Esophagus muscularis mucosa (tissue), 4 donors: ENCODE measurements at places on chromosomes 7 and 10. TPM values are rescaled to one million over a fixed set of nuclear protein-coding genes. Genes with fewer than 3 reads are reported as not detected.

- H3K27ac ChIP-seq: peak within 1 kb of the TSS; percentile 81
- H3K36me3 ChIP-seq: no peaks in the 10 kb centered on the region
- peak within 1 kb of the TSS; percentile 89 for H3K4me3 ChIP-seq
- DNase-seq: no peak
- peaks cover 21% of the 10 kb centered on the region for H3K4me1 ChIP-seq
Measured at GRCh38 chr10:126904818-126905701, at the start of gene DOCK1. Gene DOCK1, plus strand, starts transcription at chr10:126905428. Its CDS starts 90 bp downstream, at chr10:126905518.

- no peaks in the 10 kb centered on the region for H3K4me1 ChIP-seq
- H3K27ac ChIP-seq: no peak overlapping the region
- no peak overlapping the region for H3K4me3 ChIP-seq
- DNase-seq: no peak
Measured at GRCh38 chr10:128525444-128525843, 399.2 kb upstream of the MKI67 start.

DNA sequence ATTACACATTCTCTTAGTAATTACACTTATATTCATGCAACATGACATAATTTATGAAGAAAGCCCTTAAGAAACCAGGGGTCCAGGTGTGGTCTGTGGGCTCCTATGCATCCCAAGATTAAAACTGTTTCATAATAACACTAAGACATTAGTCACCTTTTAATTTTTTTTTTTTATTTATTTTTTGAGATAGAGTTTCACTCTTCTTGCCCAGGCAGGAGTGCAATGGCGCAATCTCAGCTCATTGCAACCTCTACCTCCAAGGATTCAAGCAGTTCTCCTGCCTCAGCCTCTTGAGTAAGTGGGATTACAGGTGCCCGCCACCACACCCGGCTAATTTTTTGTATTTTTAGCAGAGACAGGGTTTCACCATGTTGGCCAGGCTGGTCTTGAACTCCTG, 12.5 kb downstream of the GDI2 start:
- H3K36me3 ChIP-seq: peaks cover 53% of the 10 kb centered on the region
- no peak for DNase-seq
- H3K27me3 ChIP-seq: no peaks in the 10 kb centered on the region
- H3K4me3 ChIP-seq: no peak overlapping the region
- no peaks in the 10 kb centered on the region for H3K4me1 ChIP-seq

DNA sequence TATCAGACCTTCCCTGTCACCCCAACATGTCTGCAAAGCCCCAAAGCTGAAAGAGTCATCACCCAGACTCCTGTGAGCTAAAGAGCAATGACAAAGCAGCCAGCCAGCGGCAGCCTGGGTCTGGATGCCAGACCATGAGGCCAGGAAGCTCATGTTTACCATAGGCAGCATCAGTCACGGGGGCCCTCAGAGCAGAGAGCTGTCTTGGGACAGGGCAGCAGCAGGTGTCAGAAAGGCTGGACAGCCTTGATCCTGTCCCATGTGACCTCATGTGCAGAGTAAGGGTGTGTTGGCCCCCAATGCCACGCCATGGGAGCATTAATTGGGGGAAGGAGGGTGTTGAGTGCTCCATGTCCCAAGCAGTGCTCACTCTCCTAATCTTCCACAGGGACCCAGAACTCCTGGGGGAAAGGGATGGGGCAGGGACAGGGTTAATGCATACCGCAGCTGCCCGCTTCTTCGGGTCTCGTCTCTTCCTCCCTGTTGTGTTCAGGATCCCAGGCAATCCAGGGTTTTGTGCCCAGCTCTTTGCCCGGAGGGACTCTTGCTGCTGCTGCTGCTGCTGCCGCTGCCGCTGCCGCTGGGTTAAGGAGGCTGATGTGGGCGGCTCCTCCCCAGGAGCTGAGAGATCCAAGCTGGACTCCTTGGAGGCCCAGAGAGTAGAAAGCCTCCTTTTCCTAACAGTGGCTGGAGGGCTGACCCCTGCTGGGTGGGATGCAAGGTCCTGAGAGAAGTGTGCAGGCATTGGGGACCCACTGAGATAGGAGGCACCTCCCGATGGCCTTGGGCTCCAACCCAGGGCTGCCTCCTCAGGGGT, 7.1 kb downstream of the CCDC201 start:
- H3K36me3 ChIP-seq: no peaks in the 10 kb centered on the region
- no peak overlapping the region for H3K4me3 ChIP-seq
- no peak for DNase-seq
- H3K27ac ChIP-seq: no peak overlapping the region
- H3K4me1 ChIP-seq: no peaks in the 10 kb centered on the region

GRCh38 chr7:132666071-132666773, 90.0 kb upstream of the PLXNA4 start:
- no peak for DNase-seq
- no peak overlapping the region for H3K27ac ChIP-seq
- H3K27me3 ChIP-seq: no peaks in the 10 kb centered on the region
- H3K36me3 ChIP-seq: no peaks in the 10 kb centered on the region
- no peaks in the 10 kb centered on the region for H3K4me1 ChIP-seq
- H3K4me3 ChIP-seq: no peak overlapping the region

- H3K27ac ChIP-seq: no peak overlapping the region
- no peak overlapping the region for H3K4me3 ChIP-seq
- no peaks in the 10 kb centered on the region for H3K27me3 ChIP-seq
- DNase-seq: no peak
Measured at GRCh38 chr10:34593930-34594329, 221.2 kb downstream of the PARD3 start.

DNA sequence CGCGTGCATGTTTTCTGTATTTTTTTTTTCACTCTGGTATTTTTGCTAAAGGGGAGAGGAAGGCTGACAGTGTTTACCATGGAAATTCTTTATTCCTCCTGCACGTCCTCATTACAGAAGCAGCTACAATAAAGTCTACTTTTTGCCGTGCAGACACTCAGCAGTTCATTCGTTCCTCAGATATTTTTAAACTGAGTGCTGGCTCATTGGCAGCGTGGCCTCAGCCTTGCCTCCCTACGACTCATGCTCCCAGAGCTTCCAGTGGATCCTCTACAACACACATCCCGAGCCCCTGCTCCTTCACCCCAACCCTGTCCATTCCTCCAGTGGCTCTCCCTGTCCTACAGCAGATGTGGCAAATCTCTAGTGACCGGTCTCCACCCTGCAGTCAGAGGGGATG, 239.2 kb upstream of the ZMIZ1 start:
- H3K27me3 ChIP-seq: no peaks in the 10 kb centered on the region
- DNase-seq: no peak
- no peaks in the 10 kb centered on the region for H3K4me1 ChIP-seq
- no peaks in the 10 kb centered on the region for H3K36me3 ChIP-seq
- H3K4me3 ChIP-seq: no peak overlapping the region

DNA sequence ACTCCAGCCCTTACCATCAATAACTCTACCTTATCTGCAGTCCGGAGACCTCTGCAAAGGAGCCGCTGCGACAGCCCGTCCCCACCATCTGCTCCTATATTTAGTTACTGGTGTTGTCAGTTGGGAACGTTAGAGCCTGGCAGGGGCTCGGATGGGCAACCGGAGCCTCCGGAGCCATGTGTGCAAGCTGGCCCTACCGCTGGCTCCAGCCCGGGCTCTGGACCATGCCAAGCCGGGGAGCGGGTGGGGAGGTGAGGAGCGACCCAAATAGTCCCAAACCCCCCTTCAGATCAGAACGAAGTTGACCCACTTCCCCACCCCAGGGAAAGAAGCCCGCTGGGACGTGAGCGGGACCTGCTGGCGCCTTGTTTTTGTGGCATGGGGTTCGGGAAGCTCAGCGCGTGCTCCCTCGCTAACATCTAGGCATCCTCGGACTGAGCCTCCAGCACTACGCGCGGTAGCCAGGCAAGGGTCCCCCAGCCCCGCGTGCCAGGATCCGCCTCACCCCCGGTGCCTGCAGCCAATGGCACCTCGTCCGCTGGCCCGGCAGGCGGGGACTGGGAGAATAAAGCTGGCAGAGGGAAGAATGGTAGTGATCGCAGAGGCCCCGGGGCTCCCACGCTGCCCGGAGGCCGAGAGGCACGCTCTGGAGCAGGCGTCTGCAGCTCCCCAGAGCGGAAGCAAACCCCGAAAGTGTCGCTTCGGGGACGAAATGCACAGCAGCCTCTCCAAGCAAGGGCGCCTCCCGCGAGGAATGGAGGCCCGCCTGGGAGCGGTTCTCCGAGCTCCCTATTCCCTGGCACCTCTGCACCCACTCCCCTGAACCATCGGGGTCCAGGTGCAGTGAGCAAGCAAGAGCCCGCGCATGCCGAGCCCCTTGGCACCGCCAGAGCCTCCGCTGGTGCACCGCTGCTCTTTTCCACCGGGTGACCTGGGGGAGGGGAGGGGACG, 679 bp downstream of the LRRC20 start:
- H3K27me3 ChIP-seq: no peaks in the 10 kb centered on the region
- H3K4me1 ChIP-seq: peaks cover 33% of the 10 kb centered on the region
- DNase-seq: no peak
- no peaks in the 10 kb centered on the region for H3K36me3 ChIP-seq
- H3K27ac ChIP-seq: peak overlapping the region; percentile 77
- peak overlapping the region; percentile 82 for H3K4me3 ChIP-seq

- H3K4me3 ChIP-seq: no peak overlapping the region
- no peak overlapping the region for H3K27ac ChIP-seq
- no peaks in the 10 kb centered on the region for H3K36me3 ChIP-seq
- DNase-seq: no peak
- no peaks in the 10 kb centered on the region for H3K4me1 ChIP-seq
Measured at GRCh38 chr10:11447586-11447985, 163.9 kb downstream of the USP6NL start.

- H3K27ac ChIP-seq: no peak overlapping the region
- no peaks in the 10 kb centered on the region for H3K36me3 ChIP-seq
- no peak overlapping the region for H3K4me3 ChIP-seq
- no peaks in the 10 kb centered on the region for H3K4me1 ChIP-seq
Measured at GRCh38 chr7:40165216-40165615, 30.4 kb downstream of the SUGCT start.

DNA sequence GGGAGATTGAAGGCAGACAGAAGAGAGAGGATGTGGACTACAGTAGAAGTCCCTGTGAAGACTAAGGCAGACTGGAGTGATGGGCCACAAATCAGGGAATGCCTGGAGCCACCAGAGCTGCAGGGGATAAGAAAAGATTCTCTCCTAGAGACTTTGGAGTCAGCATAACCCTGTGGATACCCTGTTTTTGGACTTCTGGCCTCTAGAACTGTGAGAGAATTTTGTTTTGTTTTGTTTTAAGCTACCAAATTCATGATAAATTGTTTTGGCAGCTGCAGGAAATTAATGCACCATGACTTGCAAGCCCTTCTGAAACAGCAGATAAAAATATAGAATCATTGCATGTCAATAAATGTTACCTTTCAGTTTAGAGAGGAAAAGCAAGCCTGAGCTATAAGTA, 41.3 kb downstream of the INHBA start:
- H3K4me1 ChIP-seq: peaks cover under 1% of the 10 kb centered on the region
- no peak overlapping the region for H3K4me3 ChIP-seq
- no peaks in the 10 kb centered on the region for H3K36me3 ChIP-seq
- no peaks in the 10 kb centered on the region for H3K27me3 ChIP-seq
- DNase-seq: no peak

GRCh38 chr10:24822590-24822989, 98.9 kb upstream of the ARHGAP21 start:
- DNase-seq: no peak
- no peaks in the 10 kb centered on the region for H3K36me3 ChIP-seq

DNA sequence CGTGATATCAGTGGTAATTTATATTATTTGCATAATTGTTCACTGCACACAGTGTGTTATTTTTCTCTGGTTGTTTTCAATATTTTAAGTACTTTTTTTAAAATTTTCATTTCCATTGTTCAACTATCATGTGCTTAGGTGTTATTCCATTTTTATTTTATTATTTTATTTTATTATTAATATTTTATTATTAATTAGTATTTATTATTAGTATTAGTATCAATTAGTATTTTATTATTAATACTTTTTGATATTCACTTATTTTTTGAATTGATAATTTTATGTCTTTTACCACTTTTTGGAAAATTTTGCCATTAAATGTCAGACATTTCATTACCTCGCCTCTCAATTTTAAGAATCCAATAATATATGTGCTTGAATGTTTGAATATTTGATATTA, 593.8 kb upstream of the GRM3 start:
- no peak overlapping the region for H3K27ac ChIP-seq
- no peaks in the 10 kb centered on the region for H3K4me1 ChIP-seq
- no peaks in the 10 kb centered on the region for H3K36me3 ChIP-seq

- H3K36me3 ChIP-seq: peaks cover 23% of the 10 kb centered on the region
- no peak overlapping the region for H3K27ac ChIP-seq
- H3K27me3 ChIP-seq: no peaks in the 10 kb centered on the region
- DNase-seq: no peak
Measured at GRCh38 chr7:155681663-155682062, 37.2 kb downstream of the RBM33 start.

DNA sequence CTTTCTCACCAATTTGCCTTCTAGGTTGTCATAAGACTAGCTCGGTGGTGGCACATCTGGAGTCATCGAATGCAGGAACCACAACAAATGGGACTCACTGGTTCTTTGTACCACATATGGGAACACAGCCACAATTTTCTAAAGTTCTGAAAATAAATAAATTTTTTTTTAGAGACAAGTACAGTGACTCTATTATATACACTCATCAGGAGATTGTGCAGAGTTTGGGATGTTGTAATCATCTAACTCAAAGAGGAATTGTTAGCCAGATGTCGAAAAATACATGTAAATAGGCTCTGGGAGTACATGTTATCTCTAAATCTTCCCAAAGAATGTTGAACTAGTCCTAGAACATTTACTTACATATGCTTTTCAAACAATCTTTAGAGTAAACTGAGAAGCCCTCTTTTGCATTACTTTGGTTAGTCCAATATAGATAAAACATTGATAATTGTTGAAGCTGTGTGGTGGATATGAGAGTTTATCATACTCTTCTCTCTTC, 19.6 kb upstream of the SEPTIN7 start:
- H3K36me3 ChIP-seq: no peaks in the 10 kb centered on the region
- no peak overlapping the region for H3K4me3 ChIP-seq
- H3K27ac ChIP-seq: no peak overlapping the region
- H3K27me3 ChIP-seq: no peaks in the 10 kb centered on the region

- no peak overlapping the region for H3K27ac ChIP-seq
- H3K4me3 ChIP-seq: no peak overlapping the region
- H3K27me3 ChIP-seq: no peaks in the 10 kb centered on the region
Measured at GRCh38 chr10:127875916-127876315, 16.8 kb downstream of the CLRN3 start.

GRCh38 chr10:73818402-73818801, 7.0 kb upstream of the NDST2 start:
- peaks cover 84% of the 10 kb centered on the region for H3K36me3 ChIP-seq
- H3K4me1 ChIP-seq: peaks cover 32% of the 10 kb centered on the region
- no peak for DNase-seq
- no peak overlapping the region for H3K4me3 ChIP-seq
- H3K27me3 ChIP-seq: no peaks in the 10 kb centered on the region

- no peaks in the 10 kb centered on the region for H3K27me3 ChIP-seq
- H3K4me3 ChIP-seq: no peak overlapping the region
- no peaks in the 10 kb centered on the region for H3K36me3 ChIP-seq
- DNase-seq: no peak
Measured at GRCh38 chr7:83159731-83160130, 3.0 kb downstream of the PCLO start.

- no peaks in the 10 kb centered on the region for H3K27me3 ChIP-seq
- H3K27ac ChIP-seq: peak overlapping the region; percentile 91
- no peaks in the 10 kb centered on the region for H3K36me3 ChIP-seq
- no peak for DNase-seq
Measured at GRCh38 chr10:102781090-102781920, 37.6 kb downstream of the WBP1L start.

- H3K4me1 ChIP-seq: peaks cover 9% of the 10 kb centered on the region
- H3K4me3 ChIP-seq: no peak overlapping the region
- DNase-seq: no peak
- no peaks in the 10 kb centered on the region for H3K36me3 ChIP-seq
Measured at GRCh38 chr10:62911210-62911963, 95.2 kb upstream of the EGR2 start.

The LHFPL3 gene
- total RNA-seq: not detected

The ANKRD61 gene
- total RNA-seq: not detected

The C10orf67 gene
- not detected for total RNA-seq

The CRPPA gene
- total RNA-seq: 1.9 TPM

The TCAF2 gene
- total RNA-seq: 4.0 TPM

The SH2D4B gene
- total RNA-seq: not detected

The GPRIN2 gene
- 2.2 TPM for total RNA-seq

The VAX1 gene
- total RNA-seq: not detected
